ENCODE measurements at places on chromosomes 11 and 22. TPM values are rescaled to one million over a fixed set of nuclear protein-coding genes. Genes with fewer than 3 reads are reported as not detected.

DNA sequence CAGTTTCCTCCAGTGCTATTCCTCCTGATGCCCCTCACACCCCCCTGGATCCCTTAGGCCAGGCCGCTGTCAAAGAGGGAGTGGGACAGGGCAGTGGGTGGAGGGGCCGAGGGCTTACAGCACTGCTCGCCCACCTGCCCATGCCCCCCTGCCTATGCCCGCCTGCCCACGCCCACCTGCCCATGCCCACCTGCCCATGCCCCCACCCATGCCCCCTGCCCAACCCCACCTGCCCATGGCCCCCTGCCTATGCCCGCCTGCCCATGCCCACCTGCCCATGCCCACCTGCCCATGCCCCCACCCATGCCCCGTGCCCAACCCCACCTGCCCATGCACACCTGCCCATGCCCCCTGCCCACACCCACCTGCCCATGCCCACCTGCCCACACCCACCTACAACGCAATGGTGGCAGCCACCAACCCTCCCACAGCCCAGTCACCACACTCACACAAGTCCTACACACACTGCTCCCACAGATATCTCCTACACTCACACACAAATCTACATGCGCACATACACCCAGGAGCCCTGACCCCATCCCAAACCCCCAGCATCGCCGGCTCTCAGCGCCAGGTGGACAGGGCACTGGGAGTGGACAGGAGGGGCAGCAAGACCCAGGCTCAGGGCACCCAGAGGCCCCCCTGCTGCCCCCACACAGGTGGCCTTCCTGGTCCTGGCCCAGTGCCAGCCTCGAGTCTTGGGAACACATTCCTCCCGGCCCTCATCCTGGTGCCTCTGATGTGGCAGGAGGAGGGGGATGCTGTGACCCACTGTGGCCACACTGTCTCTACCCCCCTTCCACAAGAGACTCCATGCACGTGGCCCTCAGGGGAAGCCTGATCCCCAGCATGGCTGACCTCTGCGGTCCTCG lies 61.8 kb downstream of the CYTH4 start:
- DNase-seq, result no peak

DNA sequence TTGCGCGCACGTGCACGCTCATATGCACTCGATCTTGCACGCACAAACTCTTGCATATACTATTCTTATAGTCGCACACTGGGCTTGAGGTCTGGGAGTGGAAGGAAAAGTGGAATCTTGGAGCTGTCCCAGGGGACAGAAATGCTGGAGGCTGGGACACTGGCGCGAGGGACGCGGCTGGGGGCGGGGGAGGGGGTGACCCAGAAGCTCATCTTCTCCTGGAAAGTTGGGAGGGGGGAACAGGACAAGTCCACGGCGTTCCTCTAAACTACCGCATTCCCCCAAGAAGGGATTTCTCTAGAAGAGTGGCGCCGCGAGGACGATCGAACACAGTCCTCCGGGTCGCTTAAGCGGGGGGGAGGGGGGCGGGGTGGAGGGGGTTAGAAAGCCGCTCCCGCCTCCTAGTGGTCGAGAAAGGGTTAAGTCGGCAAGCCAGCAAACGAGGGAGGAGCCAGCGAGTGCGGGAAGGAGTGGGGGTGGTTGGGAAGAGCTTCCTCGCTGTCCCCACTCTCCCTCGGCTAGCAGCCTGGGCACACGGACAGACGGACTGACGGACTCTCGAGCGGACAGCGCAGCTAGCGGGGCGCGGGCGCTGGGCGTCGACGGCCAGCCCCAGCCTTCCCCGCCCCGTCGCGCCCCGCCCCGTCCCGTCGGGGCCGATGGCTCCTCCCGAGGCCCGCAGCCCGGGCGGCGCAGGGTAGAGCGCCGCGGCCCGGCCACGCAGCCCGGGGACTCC lies at the start of gene RTN4RL2:
RTN4RL2 (plus strand) TSS at position 507 of the 736 bp plus-strand sequence. CDS start 338 bp downstream, outside the sequence.
- no peak for DNase-seq

Gene KCNJ1
- 0.19 TPM for total RNA-seq

- DNase-seq, result no peak
These were observed 3.8 kb downstream of the SELENOO start for GRCh38 chr22:50204571-50204970.

DNA sequence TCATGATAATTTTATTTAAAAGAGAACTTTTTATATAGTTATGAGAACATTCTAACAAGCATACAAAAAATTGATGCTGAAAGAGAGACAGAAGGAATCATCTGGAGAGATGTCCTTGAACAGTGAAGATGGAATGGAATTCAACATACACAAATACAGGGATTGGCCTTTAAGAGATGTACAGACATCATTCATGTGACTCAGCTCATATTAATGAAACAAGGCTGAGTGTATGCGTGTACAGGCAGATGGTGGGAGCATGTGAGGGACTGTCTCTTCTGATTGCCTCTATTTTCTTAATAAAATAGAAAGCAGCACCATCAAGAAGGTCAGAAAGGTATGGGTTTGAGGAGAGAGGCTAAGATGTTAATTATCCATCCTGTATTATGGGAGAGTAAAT lies 793.3 kb downstream of the CNTN5 start:
- DNase-seq, result no peak

GRCh38 chr11:12091956-12092558 lies 18.3 kb upstream of the MICAL2 start:
- no peak for DNase-seq

GRCh38 chr11:8933931-8934330 lies 1.2 kb upstream of the C11orf16 start:
- no peak for DNase-seq

Gene NCF4
- total RNA-seq, result 42.4 TPM

GRCh38 chr22:49850959-49851802 lies 2.5 kb upstream of the ZBED4 start:
- peak; percentile 48 for DNase-seq

DNA sequence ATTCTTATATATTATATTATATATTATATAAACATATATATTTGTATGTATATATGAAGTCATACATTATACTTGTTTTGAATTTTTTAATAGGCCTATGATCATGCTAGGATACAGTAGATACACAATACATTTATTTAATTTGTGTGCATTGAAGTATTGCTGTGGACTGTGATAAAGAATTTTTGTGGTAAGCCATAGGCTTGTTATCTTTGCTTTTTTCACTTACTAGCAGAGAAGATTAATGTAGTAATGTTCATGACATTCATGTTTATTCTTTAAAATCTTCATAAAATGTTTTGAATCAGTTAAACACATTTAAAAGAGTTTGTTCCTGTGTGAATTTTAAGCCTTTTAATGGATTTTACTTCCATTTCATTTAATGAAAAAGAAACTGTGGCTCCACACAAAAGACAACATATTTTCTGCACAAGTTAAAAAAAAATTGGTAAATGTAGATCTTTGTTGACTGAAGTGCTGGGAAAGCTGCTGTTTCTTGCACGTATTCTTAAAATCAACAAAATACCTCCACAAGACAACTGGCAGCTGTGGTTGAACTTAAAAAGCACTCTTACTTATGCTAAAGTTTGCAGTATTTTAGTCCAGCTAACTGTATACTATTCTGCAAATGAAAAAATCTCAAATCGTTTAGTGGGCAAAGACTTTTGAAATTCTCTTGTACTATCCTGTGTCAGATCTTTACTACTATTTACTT lies 156.2 kb downstream of the TMEM135 start:
- DNase-seq, result no peak

- peak; percentile 83 for DNase-seq
These were observed 847 bp downstream of the ME3 start for GRCh38 chr11:86671531-86672006.

- DNase-seq, result no peak
These were observed 294.3 kb downstream of the OPCML start for GRCh38 chr11:133238027-133238426.

- DNase-seq, result no peak
These were observed 47.8 kb downstream of the NTM start for GRCh38 chr11:131418189-131418588.

Gene SLC43A3
- 97.8 TPM for total RNA-seq

DNA sequence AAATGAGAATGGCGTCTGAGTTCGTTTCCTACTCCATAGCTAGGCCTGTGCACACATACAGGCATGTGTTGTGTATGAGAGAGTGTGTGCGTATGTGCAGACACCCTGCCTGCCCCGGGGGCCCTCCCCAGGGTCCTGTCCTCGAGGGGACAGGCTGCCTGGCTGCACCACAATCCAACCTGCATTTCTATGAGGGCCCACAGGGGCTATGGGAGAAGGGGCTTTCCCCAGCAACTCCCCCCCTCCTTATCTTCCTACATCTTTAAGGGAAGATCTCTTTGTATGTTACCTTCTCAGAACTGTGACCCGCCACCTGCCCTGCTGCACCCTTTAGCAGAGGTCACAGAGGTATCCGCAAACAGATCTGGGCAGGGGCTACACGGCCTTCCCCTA lies 14.9 kb downstream of the ADORA2A start:
- no peak for DNase-seq

GRCh38 chr11:69859275-69859934 lies 40.2 kb upstream of the FGF3 start:
- DNase-seq, result no peak
